AG20443 (cell line): ENCODE measurements at places on chromosomes 12 and 14.

DNA sequence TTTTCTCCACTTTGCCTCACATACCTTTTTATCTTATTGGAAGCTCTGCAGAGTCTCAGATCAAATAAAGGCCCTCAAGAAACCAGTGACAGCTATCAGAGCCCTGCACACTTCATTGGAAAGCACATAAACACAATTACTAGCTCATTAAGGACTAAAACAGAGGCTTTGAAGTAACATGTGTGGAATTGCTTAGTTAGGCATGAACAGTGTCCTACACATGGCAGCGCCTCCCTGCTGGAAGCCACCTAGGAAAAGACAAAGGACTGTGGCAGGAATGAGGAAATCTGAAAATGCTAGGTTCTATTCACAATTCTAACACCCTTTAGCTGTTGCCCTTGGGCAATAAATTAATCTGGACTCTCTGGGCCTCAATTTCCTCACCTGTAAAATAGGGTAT lies 89.4 kb downstream of the SUDS3 start:
- DNase-seq: no peak

DNA sequence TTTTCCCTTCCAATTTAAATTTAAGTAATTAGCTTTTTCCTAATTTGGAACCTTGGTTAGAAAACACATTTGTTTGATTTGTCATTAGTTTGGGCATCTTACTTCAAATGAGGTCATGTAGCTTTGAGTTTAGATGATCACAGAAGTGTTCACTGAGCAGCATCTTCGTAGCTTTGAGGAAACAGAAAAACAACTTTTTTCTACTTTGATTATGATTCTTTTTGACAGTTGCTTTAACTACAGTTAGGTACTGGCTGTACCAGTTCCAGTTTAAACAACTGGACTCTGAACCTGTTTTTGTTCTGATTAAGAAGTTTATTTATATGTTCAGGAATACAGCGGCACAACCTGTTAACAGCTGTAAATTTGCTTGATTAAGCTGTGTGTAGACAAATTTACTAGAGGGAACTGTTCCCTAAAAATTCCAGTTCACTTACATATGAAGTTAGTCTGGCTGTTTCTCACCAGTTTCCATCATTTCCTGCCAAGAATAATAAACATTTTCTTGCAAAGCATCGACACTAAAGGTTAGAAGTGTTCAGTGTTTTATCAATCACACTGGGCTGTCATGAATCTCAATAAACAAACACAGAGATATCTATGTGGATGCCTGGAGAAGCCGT lies 191.9 kb downstream of the RAD51B start:
- no peak for DNase-seq

- DNase-seq: no peak
Observed at GRCh38 chr12:48109424-48109823, 3.5 kb upstream of the SENP1 start.

- DNase-seq: no peak
Observed at GRCh38 chr14:46136456-46136855, 515.1 kb downstream of the RPL10L start.

DNA sequence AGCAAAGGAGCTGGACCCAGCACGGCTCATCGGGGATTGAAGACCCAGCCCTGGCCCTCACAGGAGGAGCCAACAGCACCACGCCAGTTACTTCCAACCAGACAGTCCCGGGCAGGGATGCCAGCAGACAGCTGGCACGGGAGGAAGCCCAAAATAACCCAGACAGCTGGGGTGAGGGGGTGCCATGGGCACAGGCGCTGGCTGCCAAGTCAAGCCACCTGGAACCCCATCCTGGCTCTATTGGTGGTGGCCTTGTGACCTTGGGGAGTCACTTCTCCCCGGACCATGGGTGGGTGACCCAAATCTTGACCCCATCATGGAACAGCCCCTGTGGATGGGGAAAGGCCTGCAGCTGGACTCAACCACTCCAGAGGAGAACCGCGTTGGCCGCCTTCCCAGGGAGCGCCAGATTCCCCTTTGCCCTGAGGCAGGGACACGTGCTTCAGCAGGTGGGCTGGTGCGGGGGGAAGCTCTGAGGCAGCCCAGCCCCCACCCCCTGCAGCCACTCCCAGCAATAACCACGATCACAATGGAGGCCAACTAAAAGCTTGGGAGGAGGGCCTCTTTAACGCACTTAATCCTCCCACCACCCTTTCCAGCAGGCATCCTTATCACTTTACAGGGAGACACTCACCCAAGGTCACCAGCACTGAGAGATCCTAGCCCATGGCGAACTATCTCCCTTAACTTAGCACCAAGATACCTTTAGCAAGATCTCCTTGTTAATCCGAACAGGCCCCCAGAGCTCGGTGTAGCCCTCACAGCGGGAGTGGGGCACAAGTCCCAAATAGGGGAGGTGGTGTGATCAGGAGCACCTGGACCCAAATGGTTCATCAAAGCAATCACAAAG lies 4.7 kb upstream of the RHOF start:
- no peak for DNase-seq

DNA sequence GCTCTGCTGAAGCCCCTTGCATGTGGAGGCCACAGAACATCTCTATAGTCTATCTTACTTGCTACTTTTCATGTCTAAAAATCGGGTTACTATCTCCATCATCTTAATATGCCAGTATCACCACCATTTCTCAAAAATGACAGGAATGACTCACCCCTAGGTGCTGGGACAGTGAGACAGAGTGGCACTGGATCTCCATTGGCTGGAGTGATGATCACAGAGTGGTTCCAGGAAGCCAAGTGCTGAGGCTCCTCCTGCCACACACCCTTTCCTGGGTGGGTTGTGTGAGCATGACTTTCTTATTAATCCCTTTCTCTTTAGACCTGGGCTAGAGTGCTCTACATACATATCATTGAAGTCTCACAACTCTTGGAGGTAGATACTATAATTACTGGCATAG lies 3.3 kb upstream of the ASCL1 start:
- DNase-seq: no peak

- no peak for DNase-seq
Observed at GRCh38 chr12:77559400-77560074, 271.2 kb upstream of the NAV3 start.

DNA sequence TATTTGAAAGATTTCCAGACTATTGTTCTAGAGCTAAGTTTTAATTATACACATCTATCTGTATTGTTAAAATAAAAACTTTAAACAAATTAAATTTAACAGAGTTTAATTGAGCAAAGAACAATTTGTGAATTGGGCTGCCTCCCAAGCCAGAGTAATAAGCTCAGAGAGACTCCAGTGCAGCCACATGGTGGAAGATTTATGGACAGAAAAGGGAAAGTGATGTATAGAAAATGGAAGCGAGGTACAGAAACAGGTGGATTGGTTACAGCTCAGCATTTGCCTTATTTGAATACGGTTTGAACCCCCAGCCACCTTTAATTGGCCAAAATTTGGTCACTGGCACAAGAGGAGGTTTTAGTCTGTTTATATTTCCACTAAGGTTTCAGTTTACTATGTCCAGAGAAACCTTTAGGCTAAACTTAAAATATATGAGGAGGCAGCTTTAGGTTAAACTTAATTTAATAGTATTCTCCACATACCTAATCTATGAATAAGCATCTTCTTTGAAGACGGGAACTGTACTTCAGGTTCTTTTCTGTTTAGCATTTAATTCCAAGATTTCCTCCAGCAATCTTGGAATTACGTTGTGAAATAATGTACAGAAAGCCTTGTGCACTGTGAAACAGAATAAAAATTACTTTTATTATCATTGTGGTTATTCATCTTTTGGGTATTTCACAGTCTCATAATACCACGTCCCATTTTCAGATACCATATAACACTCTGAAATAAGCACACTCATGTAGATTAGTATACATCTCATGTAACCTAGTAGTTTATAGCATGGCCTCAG lies 19.4 kb downstream of the SRGAP1 start:
- DNase-seq: no peak

DNA sequence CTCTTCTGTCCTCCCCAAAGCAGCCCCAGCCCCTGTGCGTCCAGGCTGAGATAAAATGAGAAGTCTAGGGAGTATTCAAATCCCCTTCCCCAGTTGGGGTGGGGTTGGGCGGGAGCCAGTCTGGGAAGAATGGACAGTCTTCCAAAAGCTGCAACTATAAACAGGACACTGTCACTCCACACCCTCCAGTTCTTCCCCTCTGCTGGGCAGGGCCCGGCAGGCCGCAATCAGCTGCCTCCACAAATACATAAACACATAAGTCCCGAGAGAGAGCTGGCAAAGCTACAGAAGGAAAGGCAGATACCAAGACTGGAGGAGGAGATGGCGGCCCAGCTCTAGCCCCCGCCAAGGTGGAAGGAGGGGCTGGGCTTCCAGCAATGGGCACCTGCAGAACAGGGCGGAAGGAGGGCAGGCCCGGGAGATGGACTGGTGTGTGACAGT lies 12.7 kb downstream of the LTBP2 start:
- no peak for DNase-seq

DNA sequence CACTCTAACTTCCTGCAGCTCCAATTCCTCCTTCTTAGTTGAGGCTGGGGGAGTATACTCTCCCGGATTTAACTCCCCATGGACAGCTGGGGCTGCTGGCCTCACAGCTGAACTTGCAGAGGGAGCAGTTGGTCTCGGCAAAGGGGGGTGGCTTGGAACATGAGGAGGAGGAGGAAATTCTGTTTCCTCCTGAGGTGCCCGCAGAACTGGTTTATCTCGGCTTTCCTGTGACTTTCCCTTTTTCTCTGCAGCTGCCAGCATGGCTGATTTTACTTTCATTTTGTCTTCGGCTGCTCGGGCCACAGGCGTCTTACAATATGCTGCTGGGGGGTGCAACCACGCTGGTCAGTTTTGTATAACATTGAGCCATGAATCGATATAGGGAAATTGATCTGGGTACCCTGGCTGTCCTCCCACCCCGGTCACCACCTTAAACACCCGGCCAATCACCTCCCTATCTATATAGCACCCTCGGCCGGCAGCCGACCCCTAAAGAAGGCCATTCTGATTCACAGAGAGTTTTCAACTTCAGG lies 1317.6 kb downstream of the TMEM121 start:
- peak; percentile 22 for DNase-seq
